GM23248 (cell line): ENCODE measurements at places on chromosomes 7 and 10.
A peak's percentile ranks its signal among the peaks of the same experiment; 100 is the strongest.

DNA sequence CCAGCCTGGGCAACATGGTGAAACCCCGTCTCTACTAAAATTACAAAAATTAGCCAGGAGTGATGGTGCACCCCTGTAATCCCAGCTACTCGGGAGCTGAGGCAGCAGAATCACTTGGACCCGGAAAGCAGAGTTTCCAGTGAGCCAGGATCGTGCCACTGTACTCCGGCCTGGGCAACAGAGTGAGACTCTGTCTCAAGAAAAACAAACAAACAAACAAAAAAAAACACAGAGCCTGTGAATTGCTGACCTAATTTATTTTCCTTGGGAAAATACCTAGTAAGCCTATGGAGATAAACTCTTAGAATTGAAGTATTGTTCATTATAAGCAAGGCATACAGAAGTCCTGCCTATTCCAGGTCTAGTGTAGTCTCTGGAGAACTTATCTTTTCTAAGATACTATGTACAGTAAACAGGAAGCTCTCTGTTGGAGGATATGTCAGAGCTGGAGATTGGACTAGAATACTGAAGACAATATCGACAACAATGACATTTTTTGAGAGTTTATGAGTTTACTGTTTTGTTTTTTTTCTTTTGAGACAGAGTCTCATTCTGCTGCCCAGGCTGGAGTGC is 14.9 kb downstream of the GTF2I start:
- 0 out of 2 replicates have a peak, but pooled peaks cover 5% of the 10 kb centered on the region for H3K36me3 ChIP-seq
- no peaks in the 10 kb centered on the region for H3K27me3 ChIP-seq
- DNase-seq = no peak
- peaks cover 9% of the 10 kb centered on the region; the same call in 1 of the 2 replicates for H3K4me1 ChIP-seq

GRCh38 chr7:106659166-106659962 is 1.6 kb downstream of the CCDC71L start:
- no peak for DNase-seq
- peaks cover 21% of the 10 kb centered on the region for H3K36me3 ChIP-seq
- peak overlapping the region; percentile 83 for H3K27ac ChIP-seq
- H3K4me3 ChIP-seq = peak overlapping the region; percentile 100

GRCh38 chr10:100788002-100788903 is 42.9 kb downstream of the PAX2 start:
- no peak overlapping the region for H3K27ac ChIP-seq
- DNase-seq = no peak
- H3K4me3 ChIP-seq = no peak overlapping the region
- H3K36me3 ChIP-seq = no peaks in the 10 kb centered on the region
- H3K27me3 ChIP-seq = peaks cover 38% of the 10 kb centered on the region

DNA sequence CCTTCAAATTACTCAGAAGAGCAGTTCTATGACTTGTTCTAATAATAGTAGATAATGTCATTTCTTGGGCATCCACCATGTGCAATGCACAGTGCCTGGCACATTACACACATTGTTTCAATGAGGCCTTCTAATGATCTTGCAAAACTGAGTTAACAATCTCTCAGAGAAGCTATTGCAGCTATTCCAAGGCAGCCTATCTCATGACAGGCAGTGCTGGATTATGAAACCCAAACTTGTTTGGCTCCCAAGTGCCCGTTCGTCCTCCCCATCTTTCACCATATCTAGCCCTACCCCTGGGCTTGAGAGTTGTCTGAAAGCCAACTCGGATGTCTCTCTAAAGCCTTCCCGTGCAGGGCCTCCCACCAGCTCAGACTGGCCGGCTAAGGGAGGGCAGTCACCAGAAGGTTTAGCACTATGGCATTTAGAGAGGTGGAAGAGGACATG is 405.1 kb downstream of the PLXNA4 start:
- H3K27me3 ChIP-seq = peaks cover 5% of the 10 kb centered on the region; the same call in 1 of the 2 replicates
- H3K4me3 ChIP-seq = no peak overlapping the region
- H3K36me3 ChIP-seq = no peaks in the 10 kb centered on the region
- no peak overlapping the region for H3K27ac ChIP-seq

DNA sequence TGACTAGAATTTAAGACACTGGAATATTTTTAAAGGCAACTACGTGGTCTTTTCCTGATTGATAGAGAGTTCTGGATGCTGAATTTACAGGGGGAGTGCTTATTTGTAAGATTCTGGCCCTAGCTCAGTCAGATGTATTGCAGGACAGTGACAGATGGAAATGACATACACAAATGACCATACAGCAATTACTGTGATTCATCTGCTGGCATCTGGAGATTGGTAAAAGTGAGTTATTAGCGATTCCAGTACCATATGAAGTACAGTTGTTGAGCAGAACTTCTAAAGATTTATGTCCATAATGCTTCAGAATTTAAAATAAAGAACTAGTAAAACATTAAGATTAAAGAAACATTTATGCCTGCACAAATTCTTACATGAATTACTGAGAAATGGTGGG is 243.2 kb downstream of the CRPPA start:
- H3K36me3 ChIP-seq = no peaks in the 10 kb centered on the region
- H3K4me1 ChIP-seq = no peaks in the 10 kb centered on the region
- no peak overlapping the region for H3K27ac ChIP-seq
- no peak overlapping the region for H3K4me3 ChIP-seq
- no peaks in the 10 kb centered on the region for H3K27me3 ChIP-seq

- no peak overlapping the region for H3K27ac ChIP-seq
- DNase-seq = no peak
- no peaks in the 10 kb centered on the region for H3K36me3 ChIP-seq
Observed at GRCh38 chr7:43764039-43764761, 5.7 kb downstream of the BLVRA start.

GRCh38 chr10:100847440-100847839 is 65.3 kb upstream of the SLF2 start:
- H3K36me3 ChIP-seq = no peaks in the 10 kb centered on the region
- no peak overlapping the region for H3K27ac ChIP-seq
- no peak overlapping the region for H3K4me3 ChIP-seq
- no peaks in the 10 kb centered on the region for H3K4me1 ChIP-seq
- H3K27me3 ChIP-seq = peaks cover 27% of the 10 kb centered on the region
- peak; percentile 72 for DNase-seq

DNA sequence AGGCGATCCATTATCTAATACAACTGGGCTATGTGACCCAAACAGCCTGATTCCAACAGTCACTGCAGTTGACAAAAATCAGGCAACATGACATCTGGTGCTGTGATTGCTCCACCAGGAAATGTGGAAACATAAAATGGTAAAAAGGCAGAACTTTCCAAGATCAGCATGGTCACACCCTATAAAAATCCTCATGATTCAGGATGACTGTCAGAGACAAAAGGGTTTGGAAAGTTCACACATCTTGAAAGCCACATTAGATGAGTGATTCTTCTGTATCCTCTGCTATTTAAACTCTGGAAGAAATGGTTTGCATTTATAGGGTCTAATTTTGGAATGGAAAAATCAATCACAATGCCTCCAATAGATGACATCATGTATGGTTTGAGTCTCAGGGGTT is 662.6 kb upstream of the IGFBP3 start:
- peaks cover 18% of the 10 kb centered on the region for H3K4me1 ChIP-seq
- H3K4me3 ChIP-seq = no peak overlapping the region
- H3K36me3 ChIP-seq = no peaks in the 10 kb centered on the region
- H3K27ac ChIP-seq = peak overlapping the region; percentile 77
- H3K27me3 ChIP-seq = no peaks in the 10 kb centered on the region

DNA sequence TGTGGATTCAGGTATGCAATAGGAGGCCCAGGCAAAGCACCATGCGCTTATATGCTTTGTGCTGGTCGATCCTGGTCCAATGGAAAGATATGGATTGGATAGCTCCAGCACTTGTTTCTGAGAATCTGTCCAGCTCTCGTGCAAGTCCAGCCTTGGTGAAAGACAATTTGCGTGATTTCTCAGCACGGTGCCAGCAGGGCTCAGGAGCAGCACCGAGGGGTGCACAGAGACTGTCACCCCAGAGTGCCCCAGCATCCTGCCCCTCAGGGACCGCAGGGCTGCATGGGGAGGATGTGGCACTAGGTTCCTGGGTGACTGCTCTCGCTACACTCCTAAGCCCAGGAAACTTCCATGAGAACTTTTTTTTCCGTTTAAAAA is 225.2 kb downstream of the WDR37 start:
- H3K4me1 ChIP-seq = no peaks in the 10 kb centered on the region
- H3K4me3 ChIP-seq = no peak overlapping the region
- no peak overlapping the region for H3K27ac ChIP-seq
- no peaks in the 10 kb centered on the region for H3K27me3 ChIP-seq
- no peak for DNase-seq
- H3K36me3 ChIP-seq = no peaks in the 10 kb centered on the region

- no peak overlapping the region for H3K27ac ChIP-seq
- peaks cover 34% of the 10 kb centered on the region for H3K4me1 ChIP-seq
- H3K27me3 ChIP-seq = no peaks in the 10 kb centered on the region
- DNase-seq = no peak
- no peak overlapping the region for H3K4me3 ChIP-seq
Observed at GRCh38 chr10:22801785-22802184, 87.4 kb upstream of the PIP4K2A start.

- H3K27me3 ChIP-seq = no peaks in the 10 kb centered on the region
- no peak overlapping the region for H3K27ac ChIP-seq
- H3K4me1 ChIP-seq = peaks cover 14% of the 10 kb centered on the region
Observed at GRCh38 chr7:47776335-47776734, 171.9 kb downstream of the PKD1L1 start.
